ENCODE measurements at places on chromosomes 2 and 18.

DNA sequence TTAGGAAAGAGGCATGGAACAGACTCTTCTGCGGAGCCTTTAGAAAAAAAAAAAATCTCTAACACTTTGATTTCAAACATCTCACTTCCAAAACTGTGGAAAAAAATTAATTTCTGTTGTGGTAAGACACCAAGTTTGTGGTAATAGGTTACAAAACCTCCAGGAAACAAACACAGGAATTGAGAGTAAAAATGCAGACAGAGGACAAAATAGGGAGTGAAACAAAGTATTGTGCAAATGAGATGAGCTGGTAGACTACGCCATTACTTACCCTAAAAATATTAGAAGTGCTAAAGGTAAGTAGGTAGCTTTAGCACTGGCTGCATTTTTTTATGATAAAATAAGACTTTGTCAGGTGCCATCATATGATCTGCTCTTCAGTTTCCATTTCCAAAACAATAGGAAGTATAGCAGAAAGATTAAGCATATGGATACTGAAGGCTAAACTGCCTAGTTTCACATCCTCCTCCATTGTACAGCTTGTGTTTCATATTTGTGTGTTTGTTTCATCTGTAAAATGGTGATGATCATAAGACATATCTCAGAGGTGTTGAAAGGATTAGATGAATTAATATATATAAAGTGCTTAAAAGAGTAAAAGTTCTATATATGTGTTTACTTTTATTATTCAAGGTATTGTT, 309.2 kb downstream of the NR4A2 start:
- DNase-seq = no peak

DNA sequence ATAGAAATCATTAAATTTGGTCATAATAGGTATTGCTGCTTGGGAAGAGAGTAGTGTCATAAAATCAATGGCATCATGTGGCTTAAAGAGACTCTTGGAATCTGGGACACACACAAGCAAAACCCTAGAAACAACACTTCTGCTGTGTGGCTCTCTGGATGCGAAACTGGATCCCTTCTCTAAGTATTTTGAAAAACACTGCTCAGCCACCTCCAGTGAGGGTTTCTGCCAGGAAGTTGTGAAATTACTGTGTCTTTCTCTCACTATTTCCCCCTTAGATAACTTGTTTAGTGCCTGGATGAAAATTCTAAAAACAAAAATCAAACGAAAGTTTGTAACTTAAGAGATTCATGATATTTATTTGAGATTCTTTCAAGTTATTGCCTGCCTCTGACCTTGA, 163.8 kb downstream of the RHBDD1 start:
- no peak for DNase-seq

DNA sequence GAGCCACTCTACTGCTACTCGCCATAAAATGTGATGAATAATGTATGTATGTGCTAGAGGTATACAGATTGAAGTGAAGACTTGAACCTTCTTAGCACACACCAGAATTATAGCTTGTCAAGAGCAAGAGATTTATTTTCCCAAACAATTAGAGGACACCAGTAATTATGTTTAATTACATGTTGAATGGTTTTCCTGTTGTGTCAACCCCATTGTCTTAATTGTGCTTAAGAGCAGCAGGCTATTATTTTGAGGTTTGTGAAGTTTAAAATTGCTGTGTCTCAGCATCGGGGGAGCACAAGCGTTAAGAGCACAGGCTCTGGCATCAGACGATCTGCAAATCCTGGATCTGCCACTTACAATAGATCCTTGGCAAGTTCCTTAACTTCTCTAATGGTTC, 29.0 kb downstream of the KIF5C start:
- no peak for DNase-seq

GRCh38 chr2:171431677-171432167, 2.1 kb downstream of the METTL8 start:
- no peak for DNase-seq

DNA sequence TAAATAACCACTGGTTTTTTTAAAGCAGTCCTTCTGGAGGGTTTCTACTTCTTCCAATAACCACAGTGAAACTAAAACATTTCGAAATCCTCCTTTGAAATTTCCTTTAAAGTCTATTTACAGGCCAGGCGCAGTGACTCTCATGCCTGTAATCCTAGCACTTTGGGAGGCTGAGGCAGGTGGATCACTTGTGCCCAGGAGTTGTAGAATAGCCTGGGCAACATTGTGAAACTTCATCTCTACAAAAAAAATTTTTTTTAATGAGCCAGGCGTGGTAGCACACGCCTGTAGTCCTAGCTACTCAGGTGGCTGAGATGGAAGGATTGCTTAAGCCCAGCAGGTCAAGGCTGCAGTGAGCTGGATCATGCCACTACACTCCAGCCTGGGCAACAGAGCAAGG, 15.2 kb downstream of the KIDINS220 start:
- no peak for DNase-seq

DNA sequence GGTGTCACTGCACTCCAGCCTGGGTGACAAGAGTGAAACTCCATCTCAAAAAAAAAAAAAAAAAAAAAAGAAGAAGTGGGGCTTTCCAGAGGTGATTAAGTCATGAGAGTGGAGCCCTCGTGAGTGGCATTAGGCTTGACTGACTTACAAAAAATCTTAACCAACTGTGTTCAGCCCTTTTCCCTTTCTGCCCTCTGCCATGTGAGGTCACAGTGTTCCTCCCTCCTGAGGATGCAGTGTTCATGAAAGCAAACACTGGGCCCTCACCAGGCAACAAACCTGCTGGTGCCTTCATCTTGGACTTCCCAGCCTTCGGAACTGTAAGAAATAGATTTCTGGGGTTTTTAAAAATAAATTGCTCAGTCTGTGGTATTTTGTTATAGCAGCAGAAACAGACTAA, 37.0 kb upstream of the METTL21A start:
- DNase-seq = no peak

DNA sequence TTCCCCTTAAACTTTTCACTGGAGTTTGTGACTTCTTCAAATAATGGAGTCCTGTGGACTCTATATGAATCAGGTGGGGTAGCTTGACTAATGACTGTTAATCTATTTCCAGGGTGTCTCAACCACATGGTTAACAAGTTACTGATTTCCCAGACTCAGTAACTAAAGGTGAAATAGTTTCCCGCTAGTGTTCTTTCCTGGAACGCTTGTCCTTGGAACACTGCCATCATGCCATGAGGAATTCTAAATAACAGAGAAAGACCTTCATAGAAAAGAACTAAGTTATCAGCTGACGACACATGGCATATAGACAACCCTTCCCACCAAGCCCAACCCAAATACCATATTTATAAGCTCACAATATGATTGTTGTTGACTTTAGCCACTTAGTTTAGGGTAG, 1027.9 kb upstream of the FAM98A start:
- DNase-seq = no peak

DNA sequence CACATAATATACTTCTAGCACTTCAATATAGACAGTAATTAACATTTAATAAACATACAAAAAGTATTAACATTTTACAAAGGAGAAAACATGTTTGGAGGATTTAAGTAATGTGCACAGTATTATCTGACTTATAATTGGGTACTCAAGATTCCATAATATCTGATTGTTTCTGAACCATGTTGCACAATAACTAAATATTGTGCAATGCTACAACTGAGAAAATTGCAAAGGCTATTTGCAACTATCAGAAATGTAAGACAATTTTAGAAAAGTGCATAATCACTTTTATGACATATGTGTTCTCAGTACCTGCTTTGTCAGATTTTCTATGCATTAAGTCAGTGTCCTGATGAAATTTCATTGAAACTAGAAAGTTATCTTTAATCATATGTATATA, 934.6 kb downstream of the SOCS6 start:
- no peak for DNase-seq

DNA sequence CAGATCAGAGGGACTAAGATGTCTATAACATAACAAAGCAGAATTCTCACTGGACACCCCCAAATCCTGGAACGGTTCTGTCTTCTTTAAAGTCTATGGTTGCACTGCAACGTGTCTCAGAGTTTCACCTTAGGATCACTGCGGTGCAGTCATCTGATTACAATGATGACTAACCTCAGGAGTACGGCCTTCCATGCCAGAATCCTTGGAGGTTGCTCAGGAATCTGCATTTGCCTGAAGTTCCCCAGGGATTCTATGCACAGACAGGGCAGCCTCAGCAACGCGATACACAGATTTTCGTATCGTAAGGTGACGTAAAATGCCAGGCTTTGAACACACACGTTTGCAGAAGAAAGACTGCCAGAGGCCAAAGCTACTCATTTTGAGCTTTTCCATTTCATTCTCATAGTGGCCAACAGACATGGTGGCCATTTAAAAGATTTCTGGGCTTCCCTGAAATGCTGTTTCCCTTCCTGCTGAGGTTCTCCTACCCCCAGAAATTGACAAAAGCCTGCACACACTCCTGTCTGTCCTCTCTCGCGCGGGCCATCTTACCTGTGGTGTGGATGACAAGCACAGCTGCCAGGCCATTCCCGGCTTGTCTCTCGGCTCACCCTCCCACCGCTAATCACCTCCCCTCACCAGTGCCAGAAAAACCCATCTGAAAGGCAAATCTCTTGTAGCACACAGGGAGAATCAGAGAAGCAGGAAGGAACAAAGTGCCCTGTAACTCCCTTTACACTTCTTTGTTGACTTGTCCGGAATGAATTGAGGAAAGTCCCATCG, 148.8 kb downstream of the ACKR3 start:
- no peak for DNase-seq

GRCh38 chr2:151991010-151991409, 107.8 kb downstream of the CACNB4 start:
- DNase-seq = no peak

DNA sequence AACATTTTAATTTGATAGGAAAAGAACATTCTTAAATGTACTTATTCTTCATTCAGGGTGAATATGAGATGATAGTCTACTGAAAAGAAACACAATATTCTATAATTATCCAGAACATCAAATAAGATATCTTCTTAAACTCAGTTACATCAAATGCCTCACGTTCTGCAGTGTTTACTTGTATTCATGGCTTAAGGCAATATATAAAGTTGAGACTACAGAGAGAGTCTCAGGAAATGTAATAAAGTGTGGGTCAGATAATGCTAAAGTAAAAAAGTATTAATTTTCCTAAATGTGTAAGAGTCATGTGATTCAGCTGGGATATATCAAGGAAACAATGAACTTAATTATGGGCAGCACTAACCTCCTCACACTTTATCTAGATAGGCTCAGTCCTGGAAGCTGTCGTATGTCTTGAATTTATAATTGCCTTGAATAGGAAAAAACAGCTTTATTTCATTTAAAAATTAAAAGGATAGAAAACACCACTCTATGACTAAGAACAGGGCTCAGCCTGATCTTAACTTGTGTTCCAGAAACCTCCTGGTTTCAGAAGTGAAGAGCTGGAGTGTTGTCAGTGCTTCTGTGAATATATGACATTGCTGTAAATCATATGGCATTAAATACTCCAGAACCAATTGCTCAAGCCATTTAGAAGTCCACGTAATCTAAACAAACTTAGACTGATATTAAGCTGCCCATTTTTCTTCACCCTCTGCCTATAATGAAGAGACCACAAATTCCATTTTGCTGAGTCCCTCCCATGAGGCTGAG, 240.2 kb downstream of the FSIP2 start:
- no peak for DNase-seq

- DNase-seq = no peak
Observed at GRCh38 chr18:37383036-37383785, 182.4 kb downstream of the CELF4 start.

GRCh38 chr18:11985586-11985985, 4.3 kb downstream of the IMPA2 start:
- DNase-seq = no peak

DNA sequence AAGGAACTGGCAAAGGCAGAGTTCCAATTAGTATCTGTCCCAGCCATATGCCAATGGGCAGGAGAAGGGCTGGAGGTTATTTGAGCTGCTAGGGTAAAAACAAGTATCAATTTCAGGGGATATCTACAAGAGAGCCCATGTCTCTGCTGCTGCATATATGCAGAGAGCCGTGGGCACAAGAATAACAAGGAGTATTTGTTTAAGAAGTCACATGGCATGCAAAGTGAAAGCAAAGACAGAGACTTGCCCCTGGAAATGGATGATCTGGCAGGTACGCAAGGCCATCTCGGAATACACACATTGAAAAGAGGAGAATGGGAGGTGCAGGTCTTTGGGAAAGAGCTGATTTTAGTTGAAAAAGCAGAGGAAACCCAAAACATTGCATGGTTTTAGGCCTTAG, 170.6 kb downstream of the EVA1A start:
- DNase-seq = no peak

DNA sequence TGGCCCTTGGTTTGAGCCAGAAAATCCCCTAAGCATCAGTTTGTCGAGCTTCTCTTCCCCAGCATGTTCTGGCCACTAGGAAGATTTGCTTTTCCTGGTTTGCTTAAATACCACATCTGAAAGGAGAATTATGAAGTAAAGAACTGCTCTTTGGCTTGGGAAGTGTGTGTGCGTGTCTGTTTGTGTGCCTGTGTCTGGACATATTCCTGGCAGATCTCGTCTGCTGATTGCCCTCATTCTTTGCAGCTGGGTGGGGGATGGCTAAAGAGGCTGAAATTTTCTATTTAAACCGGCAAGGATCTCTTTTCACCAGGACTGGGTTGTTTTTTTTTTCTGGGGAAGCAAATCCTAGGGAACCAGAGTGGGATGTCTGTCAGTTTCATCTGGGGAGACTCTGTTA, 57.3 kb upstream of the MBOAT2 start:
- no peak for DNase-seq

- DNase-seq = no peak
Observed at GRCh38 chr2:169619946-169620345, 35.8 kb downstream of the PPIG start.

GRCh38 chr18:57859314-57859713, 56.2 kb upstream of the ATP8B1 start:
- no peak for DNase-seq

GRCh38 chr2:126972279-126972626, 73.6 kb downstream of the TEX51 start:
- DNase-seq = no peak

Measured in non-pigmented ciliary epithelial cell (primary cell).